ENCODE measurements at places on chromosomes 7 and 10.

GRCh38 chr7:136069840-136070529 lies 92.8 kb upstream of the MTPN start:
- no peak for DNase-seq

DNA sequence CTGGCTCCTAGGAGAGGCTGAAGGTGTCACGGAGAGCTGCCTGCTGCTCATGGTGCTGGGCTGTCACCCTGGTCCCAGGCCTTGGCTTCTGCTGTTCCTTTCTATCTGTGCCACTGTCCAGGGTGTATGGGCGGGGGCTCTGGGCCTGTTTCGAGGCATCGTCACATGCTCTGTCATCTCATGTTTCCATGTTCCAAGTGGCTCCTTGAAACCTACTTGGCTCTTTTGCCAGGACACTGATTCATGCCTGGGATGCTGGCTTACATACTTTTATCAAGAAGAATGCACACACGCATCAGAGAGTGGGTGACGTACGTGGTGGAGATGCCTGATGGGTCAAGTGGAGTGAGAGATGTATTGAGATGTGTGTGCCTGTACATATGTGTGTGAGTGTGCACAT lies 50.9 kb downstream of the ADCY1 start:
- no peak for DNase-seq

DNA sequence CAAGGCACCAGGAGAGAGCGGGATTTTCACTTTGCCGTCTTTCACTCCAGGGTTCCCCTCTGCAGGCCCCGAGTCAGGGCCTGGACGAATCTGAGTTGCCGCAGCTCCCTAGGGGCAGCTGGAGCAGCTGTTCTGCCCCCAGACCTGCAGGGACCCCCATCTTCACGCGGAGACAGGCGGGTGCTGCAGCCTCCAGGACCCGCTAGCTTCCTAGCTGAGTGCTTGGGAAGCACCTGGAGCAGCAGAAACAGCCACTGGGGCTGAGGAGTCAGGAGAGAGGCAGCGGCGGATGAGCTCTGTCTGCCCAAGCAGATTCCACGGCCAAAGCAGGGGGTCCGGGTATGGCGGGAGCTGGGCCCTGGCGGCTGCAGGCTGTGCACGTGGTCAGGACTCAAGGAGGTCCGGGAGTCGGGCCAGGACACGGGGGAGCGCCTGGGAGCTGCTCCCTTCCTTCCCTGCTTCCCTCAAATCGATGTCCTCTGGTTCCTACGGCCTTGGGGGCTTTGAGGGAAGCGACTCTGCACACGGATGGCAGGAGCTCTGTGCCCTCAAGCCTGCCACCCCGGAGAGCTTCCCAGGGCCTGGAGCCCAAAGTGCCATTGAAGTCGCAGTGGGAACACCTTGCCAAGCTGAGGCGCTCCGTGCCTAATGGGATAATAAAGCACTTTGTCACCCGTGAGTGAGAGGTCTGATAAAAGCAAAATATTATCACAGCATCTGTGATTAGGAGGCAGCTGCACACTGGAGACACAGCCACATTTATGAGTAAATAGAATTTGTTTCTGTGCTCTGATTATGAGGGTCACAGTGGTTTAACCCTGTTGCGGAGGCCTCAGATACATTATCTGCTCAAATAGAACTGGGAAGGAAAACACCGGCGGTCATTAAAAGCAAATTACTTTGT lies 17.2 kb downstream of the MNX1 start:
- no peak for DNase-seq

GRCh38 chr7:141397236-141398163 lies 153.7 kb upstream of the AGK start:
- no peak for DNase-seq

GRCh38 chr10:63965846-63966245 lies 444.6 kb downstream of the REEP3 start:
- DNase-seq = no peak

- peak; percentile 32 for DNase-seq
Observed at GRCh38 chr10:48444266-48444665, 137.8 kb downstream of the MAPK8 start.

DNA sequence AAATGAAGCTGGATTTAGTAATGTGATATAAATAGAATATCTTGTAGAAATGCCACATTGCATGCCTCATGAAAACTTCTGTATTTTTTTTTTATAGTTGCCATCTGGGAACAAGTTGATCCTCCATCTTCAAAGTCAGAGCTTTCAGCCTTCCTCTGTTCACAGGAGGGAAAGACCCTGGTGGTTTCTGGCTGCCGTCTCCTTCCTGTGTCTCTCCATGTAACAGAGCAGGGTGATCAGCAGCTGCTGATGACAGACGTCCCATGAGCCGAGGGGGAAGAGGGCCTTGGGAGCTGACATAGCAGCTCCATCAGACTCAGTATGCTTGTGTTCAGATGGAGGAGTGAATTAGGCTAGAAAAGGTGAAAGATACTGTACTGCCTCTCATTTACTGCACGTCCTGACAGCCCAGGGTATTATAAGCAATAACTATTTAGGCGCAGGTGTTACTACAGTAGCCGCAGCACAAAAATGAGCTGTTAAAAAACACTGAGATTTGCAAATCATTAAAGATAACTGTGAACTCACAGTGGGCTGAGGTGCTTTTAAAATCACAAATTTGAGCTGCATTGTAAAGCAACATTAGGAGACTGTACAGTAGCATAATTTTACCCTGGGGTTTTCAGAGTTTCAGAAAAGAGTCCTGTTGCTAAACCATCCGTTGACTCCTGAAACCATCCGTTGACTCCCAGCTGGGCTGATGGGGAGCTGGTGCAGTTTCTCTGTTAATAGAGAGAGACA lies 103.3 kb downstream of the CFAP58 start:
- no peak for DNase-seq

DNA sequence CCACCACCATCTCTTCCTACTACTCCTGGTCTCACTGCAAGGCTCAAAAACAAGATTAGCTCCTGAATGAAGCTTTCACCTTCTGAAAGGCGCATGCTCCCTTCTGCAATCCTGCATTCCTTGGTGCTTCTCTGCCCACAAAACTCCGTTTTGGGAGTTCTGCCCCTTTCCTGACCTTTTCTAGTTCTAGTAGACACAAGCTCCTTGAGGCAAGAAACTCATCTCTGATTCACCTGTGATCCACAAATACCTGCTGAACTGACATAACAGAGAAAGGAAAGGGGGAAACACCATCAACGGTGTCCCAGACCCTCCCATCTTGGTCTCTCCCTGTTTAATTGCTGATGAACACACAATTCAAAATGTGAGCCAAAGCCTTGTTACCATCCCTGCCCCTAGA lies 64.0 kb upstream of the EGR2 start:
- DNase-seq = no peak

- no peak for DNase-seq
Observed at GRCh38 chr10:42932735-42933447, 144.0 kb upstream of the RET start.

DNA sequence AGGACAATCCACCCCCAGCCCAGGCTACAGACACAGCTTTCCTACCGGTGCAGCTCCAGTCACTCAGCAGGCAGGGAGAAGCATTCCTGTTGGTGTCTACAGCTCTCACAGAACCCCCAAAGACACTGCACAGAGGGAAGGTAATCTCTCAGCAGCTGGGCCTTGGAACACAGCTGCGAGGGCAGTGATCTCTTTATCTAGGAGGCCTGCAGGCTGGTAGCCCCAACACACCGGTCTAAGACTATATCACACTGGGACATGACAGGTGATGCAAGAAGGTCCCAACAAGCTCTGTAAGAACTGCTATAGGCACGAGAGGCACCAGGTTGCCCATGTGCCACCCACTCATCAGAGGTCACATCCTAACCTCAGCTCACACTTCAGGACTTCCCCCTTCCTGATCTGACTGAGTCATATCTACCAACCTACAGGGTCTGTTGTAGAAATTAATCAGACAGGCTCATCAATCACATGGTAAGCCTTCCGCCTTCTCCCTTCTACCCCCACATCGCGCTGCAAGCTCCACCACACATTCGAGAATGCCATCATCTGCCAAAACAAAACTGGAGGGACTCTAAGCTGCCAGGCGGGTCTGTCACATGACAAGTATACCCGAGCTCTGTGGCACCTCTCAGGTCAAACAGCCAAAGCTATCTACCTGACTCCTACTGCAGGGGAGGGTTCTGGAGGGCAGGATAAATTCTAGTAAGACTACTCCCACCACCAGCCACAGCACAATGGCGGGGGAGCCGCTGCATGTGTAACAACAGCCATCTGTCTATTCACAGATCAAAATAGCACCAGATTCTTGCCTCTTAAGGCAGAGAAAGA lies 26.1 kb downstream of the FAM53B start:
- DNase-seq = no peak

DNA sequence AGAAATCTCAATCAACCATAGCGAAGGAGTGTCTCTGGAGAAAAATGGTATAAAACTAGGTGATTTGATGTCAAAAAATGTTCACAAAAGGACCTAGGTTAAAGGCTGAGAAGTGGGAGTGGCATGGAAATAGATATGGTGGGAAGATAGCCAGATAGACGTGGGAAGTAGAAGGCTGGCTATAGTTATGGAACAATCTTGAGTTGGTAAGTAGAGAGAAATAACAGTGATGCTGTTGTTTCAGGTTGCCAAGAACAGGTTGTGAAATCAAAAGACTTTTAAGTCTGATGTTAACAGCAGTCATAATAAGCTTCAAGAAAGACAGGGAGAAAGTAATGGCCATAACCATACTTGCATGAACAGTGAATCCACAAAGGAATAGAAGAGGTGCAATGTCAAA lies 106.1 kb upstream of the RSU1 start:
- DNase-seq = no peak

DNA sequence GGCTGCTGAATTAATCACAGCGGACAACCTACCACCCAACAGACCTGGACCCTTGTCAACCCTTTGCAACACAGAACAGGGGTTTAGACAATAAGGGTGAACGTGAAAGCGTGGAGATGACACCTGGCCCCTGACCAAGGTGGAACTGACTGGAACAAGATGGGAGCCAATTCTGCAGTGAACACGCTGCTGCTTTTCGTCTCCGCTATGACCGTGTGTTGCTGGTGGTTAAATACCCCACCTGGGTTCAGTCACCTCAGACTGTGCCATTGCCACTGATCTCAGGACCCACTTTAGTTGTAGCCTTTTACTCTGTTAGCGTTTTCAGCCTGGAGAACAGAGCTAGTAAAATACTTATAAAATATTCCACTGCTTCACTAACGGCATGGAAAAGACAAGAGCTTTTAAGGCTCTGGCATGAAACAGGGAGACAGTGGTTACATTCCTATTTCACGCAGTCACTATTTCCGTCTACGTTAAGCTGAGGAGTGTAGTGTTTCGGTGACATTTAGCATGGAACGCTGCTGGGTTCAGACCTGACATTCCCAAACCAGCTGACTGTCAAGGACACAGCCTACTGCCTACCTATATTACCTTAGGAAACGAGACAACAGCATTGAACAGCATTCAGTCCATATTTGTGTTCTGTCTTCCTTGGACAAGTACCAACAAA lies 119.5 kb upstream of the PRSS1 start:
- no peak for DNase-seq

GRCh38 chr7:107027208-107027607 lies 17.3 kb upstream of the PRKAR2B start:
- DNase-seq = no peak

DNA sequence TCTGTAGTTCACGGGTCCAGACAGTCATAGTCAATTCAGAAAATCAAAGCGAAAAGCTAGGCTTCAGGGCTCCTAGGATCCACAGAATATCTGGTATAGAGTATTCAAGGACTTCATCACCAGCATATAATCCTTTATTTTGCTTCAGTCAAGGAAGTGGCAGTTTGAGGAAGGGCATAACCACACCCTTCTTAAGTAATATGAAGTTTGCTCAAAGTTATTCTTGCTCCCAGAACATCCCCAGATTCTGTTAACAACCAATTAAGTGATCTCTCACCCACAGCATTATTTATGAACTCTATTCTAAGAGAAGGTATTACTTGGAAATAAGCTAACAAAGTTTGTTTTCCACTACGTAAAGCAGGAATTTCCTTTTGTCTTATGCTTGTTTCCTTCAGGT lies 13.2 kb downstream of the CWF19L1 start:
- no peak for DNase-seq

GRCh38 chr10:103395754-103396066 lies 565 bp downstream of the ATP5MK start:
- no peak for DNase-seq

GRCh38 chr7:75734586-75735458 lies 3.9 kb downstream of the HIP1 start:
- DNase-seq = no peak

DNA sequence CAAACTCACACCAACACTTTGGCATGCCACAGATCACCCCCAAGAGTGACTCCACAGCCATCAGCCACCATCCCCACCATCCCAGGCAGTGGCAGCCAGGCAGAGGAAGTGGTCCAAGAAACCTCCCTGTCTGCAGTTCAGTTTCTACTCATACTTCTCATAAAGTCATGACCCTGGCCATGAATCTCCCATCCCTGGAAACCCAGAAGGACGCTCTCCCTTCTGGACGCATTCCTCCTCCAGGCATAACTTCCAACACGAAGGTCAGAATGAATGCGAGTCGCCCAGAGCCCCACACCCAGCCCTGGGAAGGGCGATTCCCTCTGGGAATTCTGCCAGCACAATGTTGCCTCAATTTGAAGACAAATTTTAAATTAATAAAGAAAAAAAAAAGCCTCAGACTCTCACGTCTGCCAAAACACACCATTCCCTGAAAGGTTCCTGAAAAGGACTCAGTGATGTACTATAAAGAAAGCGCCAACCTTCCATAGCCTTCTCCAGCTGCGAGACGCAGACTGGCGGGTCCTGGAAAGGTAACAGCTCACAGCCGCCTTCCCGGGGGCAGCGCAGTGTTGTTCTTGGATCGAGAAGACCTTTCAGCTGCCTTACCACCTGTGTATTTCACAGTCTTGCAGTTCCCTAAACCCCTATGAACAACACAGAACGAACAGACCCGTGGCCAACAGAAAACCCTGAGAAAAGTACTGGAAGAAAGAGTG lies 307.6 kb downstream of the FRMD4A start:
- DNase-seq = no peak

DNA sequence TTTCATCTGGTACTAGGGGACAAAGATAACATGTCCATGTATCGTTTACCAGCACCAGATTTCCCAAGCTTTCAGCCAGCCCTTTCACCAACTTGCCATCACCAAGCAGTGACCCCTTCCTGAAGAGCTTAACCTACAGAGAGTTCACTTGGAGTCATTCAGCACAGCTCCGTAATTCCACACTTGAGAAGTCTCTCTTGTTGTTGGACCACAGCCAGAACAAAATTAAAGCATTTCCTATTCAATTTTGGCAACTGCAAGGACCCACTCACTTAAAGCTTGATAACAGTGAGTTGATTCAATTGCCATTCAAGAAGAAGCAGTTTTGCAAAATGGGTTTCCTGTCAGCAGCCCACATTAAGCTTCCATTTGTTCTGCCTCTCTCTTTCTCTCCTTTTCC lies 88.5 kb upstream of the LRRTM3 start:
- DNase-seq = no peak

DNA sequence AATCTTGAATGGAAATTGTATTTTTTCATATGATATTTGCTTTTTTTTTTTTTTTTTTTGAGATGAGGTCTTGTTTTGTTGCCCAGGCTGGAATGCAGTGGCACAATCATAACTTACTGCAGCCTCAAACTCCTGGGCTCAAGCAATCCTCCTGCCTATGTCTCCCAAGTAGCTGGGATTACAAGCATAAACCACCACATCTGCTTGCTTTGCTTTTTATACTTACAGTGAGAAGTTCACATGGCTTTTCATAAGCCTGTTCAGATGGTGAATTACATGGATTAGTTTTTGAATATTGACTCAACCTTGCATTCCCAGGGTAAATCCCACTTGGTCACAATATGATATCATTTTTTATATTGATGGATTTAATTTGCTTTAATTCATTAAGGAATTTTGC lies 22.0 kb downstream of the LRRD1 start:
- DNase-seq = no peak

All from DMS 273 treated with DMSO at 0.1 percent for 48 hours (cell line).